Heart right ventricle (tissue), 16 donors: ENCODE measurements at places on chromosomes 7 and 10. TPM values are rescaled to one million over a fixed set of nuclear protein-coding genes. Genes with fewer than 3 reads are reported as not detected.
A peak's percentile ranks its signal among the peaks of the same experiment; 100 is the strongest.

The NUDT13 gene
- total RNA-seq: 4.8 TPM

The CPA2 gene
- total RNA-seq: not detected

The NEURL1 gene
- total RNA-seq: 0.05 TPM

The FAM237B gene
- total RNA-seq: not detected

The AKR1C2 gene
- 17.4 TPM for total RNA-seq

The TFAM gene
- total RNA-seq: 25.2 TPM

The ASB10 gene
- 32.4 TPM for total RNA-seq

- no peak for DNase-seq
These were observed 53.8 kb downstream of the TAX1BP1 start for GRCh38 chr7:27793780-27794179.

DNA sequence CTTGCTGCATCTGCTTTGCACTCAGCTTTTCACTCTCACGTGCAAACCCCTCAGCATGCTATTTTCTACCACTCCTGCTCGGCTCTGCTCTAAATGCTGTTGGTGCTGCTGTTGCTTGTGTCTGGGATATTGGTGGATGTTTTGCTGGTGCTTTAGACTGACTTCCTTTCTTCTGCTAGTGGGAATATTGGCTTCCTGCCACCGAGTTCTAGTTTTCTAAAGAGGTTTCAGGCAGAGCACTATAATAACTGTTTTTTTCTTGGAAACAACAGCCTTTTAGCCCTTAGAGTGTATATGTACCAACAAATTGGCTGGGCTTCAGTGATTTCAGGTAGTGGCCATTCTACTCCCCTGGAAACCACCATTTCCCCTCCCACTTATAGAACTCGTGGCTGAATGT is 27.8 kb downstream of the TMEM236 start:
- DNase-seq: no peak

DNA sequence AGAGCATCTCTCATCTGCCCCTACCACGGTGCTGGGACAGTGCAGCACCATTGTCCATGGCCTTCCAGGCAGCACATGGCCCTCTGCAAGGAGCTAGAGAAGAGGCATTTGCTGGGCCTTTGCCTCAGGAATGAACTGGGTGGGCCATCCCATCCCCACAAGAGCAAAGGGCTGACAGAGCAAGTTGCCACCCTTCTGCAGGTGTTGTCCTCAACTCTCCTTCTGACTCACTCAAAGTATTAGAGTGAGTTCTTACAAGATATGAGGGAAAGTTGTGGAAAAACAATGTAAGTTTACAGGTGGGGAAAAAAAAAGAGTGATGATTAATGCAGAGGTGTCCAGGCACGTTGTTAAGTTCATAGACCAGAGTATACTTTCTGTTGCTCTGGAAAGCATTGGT is 261.2 kb downstream of the SKIDA1 start:
- no peak for DNase-seq

- DNase-seq: no peak
These were observed 135.3 kb upstream of the CCDC6 start for GRCh38 chr10:60041489-60042133.

- peak; percentile 5 for DNase-seq
These were observed 35.4 kb downstream of the MALSU1 start for GRCh38 chr7:23334482-23335056.

GRCh38 chr10:72637398-72637857 is 11.5 kb upstream of the MICU1 start:
- DNase-seq: peak; percentile 62

DNA sequence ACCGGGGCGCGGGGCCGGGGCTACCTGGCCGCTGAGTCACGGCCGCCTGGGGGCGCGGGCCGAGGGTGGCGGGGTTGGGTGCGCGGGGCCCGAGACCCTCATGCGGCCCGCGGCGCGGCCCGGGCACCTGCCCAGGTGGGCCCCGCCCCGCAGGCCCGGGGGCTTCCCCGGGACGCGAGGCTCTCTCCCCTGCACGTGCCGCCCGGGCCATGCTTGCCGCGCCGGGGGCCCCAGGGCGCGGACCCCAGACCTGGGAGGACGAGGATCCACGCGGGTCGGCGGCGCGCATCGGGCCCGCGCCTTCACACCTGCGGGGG is 402 bp downstream of the MAFK start:
- no peak for DNase-seq

DNA sequence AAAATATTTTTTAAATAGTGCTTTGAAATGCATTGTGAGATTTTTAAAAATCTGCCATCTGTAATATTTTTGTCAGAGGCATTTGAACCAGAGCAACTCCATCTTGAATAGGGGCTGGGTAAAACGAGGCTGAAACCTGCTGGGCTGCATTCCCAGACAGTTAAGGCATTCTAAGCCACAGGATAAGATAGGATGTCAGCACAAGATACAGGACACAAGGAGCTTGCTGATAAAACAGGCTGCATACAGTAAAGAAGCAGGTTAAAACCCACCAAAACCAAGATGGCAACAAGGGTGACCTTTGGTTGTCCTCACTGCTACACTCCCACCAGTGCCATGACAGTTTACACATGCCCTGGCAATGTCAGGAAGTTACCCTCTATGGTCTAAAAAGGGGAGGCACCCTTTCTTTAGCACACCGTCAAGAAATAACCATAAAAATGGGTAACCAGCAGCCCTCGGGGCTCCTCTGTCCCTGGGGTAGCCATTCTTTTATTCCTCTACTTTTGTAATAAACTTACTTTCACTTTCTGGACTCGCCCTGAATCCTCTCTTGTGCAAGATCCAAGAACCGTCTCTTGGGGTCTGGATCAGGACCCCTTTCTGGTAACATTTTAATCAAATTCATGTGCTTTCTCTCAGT is 273.7 kb downstream of the SEMA3D start:
- no peak for DNase-seq

- DNase-seq: peak; percentile 47
These were observed at the start of gene VWA2 for GRCh38 chr10:114239117-114239993. TSS of gene VWA2 (plus strand) at chr10:114239254. CDS start at chr10:114248714, 9,460 bp downstream.

GRCh38 chr7:100034871-100035510 is 14.6 kb upstream of the ZSCAN21 start:
- DNase-seq: no peak

DNA sequence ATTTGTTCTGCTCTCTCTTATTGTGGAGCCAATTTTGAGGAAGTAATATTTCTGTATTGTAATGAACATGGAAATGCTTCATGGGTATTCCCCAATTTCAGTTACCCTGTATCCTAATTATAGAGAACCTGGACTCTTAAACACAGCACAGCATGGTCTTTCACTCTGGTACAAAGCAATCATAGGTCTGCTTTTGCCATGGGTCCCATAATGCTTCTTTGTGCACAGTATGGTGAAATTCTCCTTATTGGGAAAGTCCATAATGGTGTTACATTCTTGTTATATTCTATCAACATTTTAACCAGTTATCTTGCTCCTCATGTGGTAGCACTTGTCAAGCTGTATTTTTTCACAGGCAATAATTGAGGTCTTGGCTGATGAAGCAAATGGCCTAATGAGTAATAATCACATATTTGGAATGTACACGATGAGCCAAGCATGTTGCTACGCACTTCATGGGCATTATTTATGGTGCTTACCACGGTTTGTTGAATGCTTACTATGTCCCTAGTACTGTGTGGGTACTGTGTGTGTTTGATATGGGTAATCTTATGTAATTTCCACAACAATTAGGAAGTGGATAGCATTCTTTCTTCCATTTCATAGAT is 42.9 kb downstream of the PRKG1 start:
- DNase-seq: no peak

- no peak for DNase-seq
These were observed 2.1 kb upstream of the NDUFB8 start for GRCh38 chr10:100531761-100532160.

DNA sequence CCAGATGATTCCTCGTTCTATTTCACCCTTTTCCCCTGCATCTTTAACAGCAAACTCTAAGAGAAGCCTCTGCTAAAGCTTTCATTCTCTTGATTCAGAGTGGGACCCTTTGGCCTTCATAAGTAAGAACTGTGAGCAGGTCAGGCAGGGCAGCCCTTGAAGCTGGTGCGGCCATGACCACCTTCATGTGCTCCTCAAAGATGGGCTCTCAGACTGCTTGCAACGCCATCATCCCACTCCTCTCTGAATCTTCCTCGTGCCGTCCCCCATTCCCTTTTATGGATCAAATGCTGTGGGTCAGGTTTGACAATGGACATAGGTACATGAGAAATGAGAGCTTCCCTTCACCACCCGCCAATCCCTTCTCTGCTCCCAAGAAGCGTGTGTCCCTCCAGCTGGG is 207.4 kb downstream of the TCF7L2 start:
- DNase-seq: no peak

GRCh38 chr10:73818402-73818801 is 7.0 kb upstream of the NDST2 start:
- no peak for DNase-seq

DNA sequence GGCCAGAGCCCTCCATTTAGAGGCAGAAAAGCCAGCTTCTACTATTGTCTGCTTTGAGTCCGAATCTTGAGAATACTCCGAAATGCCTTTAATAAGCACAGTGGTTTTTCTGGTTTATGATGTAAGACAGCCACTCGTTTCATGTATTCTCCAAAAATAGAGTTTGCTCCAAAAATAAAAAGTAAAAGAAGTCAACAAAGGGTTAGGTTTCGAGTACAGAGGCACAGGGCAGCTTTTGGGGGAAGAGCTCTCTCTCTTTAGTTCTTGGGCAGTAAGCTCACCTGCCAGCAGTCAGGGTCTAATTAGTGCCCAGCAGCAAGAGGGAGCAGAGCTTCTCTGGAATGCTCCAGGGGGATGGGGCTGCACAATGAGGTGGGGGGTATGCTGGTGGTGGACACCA is 20.2 kb downstream of the CREB3L2 start:
- no peak for DNase-seq

DNA sequence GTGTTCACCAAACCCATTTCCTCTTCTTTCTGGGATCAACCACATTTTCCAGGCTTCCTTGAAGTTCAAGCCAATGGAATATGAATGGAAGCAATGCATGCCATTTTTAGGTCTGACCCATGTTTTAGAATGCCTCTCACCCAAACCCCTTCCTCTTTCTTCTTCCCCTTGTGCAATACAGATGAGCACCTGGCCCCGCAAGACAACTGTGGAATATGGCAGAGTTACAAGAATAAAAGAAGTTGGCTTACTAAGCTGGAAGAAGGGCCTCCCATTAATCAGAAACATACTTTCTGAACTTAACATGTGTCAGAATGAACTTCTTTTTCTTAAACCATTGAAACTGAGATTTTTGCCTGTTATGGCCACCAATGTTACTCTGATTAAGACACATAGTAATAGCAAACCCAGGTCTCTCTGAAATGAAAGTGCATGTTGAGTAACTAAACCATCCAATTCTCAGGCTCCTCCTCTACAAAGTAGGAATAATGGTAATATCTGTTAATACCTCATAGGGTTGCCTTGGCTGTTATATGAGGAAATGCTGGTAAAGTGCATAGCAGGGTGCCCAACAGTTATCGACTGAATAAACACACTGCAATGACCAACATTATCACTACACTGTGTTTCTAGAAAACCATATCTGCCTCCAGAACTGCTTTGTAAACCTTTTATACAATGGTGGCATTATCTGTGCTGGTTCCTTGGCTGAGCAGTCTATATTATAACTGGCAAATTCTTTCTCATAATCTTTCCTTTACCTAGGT is 382.2 kb upstream of the NRP1 start:
- no peak for DNase-seq

DNA sequence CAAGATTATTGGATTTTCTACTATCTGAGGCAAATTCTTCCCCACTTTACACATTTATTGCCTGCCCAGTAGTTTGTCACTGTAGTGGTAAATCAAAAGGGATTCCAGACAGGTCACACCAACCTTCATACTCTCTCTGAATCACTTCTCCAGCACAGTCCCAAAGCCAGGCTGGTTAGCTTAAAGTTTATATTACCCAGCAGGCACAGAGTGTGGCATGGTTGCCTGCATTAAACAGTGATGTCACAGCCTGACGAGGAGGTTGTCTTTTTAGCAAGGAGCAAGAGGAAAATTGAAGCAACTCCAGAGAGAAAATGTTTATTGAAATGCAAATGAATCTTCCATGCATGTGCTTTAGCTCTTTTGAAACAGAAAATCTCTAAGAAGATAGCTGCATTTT is 375.5 kb upstream of the CELF2 start:
- no peak for DNase-seq

GRCh38 chr7:18829858-18830285 is 287.6 kb downstream of the TWIST1 start:
- DNase-seq: no peak

DNA sequence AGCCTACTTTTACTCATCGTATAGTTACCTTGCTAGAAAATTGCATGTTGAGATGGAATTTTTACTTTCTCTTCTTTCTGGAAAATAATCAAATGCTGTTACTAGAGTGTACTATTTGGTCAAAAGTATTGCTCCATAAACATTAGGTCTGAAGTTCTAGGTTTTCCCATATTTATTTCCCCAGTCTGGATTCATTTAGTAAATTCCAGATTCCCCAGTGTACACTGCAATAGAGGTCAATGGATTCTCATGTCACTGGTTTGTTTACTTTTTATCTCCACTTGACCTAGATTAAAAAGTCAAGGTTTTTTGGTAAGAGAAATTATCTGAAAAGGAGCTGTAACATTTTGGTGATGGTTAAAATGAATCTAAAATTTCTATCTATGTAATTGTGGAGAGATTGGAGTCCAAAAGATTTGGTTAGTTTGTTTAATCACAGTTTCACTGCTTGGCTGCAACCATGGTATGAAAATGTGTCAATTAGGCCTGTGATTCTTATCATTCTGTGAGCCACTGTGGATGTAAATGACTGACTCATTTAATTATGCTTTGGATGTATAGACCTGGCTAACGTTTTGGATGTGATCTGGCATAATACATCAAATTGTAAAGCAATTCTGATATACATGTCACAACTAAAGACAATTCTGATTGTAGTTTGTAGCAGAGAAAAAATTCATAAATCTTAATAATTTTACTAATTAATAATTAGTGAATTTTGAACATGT is 32.7 kb upstream of the STEAP4 start:
- DNase-seq: no peak

DNA sequence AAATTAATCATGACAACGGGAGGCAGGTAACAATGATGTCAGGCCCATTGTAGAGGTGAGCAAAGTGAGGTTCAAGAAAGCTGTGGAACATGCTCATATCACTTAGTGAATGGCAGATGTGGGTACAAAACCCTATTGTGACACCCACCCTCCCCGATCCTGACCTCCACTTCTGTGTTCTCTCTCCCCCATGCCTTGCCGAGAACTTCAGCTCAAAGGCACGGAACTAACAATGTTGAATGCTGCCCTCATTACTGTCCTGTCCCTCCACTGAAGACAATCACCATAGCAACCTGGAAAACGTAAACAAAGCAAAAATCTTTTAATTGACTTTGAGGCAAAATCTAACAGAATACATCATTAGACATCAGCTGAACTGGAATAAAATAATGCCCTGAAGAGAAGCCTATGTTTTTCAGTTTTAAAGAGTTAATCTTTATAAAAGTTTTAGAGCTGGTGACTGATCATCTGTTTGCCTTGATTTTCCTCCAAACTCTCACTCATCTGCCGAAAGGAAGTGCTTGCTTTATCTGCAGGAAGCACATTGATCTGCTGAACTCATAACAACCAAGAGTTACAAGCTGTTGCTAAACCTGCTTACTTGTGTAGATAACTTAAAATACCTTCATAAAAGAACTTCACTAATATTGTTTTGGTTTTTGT is 133.6 kb downstream of the CUBN start:
- DNase-seq: no peak
